ENCODE measurements at places on chromosomes 11 and 22. TPM values are rescaled to one million over a fixed set of nuclear protein-coding genes. Genes with fewer than 3 reads are reported as not detected.

PLAAT4 gene
- 0.65 TPM for total RNA-seq

ANKK1 gene
- not detected for total RNA-seq

RASL10A gene
- 2.9 TPM for total RNA-seq

FXYD2 gene
- total RNA-seq, result 0.65 TPM

TMEM126B gene
- 78.3 TPM for total RNA-seq

GTSE1 gene
- total RNA-seq, result 7.5 TPM

PATE2 gene
- total RNA-seq, result not detected

BRMS1 gene
- 75.7 TPM for total RNA-seq

ARHGAP20 gene
- 2.4 TPM for total RNA-seq

BTG4 gene
- total RNA-seq, result not detected

IGSF9B gene
- total RNA-seq, result 0.91 TPM

C11orf58 gene
- total RNA-seq, result 239 TPM

P2RY2 gene
- total RNA-seq, result 6.5 TPM
